ENCODE measurements at places on chromosomes 11 and 22.
A peak's percentile ranks its signal among the peaks of the same experiment; 100 is the strongest.

DNA sequence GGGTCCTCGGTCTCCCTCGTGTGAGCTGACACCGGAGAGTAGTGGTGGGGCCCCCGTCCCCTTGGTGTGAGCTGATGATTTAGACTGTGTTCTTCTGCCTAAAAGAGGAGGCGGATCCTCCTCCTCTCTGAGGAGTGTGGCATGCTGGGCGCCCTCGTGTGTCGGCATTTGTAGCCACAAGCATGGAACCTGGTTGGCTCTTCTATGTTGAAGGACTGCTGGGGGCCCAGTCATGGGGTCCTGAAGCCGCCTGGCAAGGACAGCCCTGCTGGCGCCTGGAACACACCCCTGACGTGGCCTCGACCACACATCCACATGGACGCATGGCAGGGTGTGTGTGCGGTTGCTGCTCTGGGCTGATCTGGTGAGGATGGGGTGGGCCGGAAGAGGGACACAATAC is 50.2 kb downstream of the AP2A2 start:
- DNase-seq: no peak

DNA sequence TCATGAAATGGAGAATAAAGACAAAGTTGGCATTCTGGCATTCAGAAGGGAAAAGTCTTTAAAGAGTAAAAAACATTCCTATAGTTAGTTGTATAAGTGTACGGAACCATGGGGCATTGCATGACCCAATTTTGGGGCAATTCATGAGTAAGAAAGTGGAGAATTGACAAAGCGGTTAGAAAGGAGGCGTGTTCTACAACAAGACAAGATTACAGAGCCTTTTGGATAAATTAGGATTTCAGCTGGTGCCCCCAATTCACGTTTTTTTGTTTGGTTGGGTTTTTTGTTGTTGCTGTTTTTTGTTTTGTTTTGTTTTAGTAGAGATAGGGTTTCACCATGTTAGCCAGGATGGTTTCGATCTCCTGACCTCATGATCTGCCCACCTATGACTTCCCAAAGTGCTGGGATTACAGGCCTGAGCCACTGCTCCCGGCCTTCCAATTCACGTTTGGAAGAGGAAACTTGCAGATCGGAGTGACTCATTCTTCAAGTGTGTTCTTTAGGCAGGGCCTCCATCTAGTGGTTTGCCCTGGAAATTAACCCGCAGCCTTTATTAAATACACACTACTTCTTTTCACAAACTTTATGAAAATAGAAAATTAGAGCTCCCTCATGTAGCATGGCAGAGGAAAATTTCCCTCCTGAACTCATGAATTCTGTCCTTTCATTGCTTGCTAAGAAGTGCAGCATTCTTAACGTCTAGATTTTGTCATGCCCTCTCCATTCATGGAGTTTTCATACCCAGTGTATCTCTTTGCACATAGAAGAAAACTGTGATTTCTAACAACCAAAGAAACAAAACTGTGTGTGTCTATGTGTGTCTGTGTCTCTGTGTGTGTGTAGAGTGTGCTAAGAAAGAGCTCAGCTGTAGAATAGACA is 118.1 kb downstream of the BBOX1 start:
- peak; percentile 8 for DNase-seq

DNA sequence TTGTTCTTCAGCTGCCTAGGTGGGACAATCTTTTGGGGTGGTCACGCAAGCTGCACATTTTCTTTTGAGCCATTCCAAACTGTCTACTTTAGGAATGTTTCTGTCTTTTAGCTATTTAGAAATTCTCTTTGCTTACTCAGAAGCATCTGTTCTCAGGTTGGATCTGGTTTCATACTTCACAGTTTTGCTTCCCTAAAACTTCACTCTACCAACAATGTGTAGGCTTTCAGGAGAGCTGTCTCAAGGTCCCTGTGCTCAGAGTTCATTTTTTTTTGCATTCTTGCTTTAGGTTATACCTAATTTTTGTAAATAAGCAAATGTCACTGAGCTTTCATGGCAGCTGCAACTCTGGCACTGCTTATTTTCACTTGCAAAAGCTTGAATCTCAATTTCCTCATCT is 36.7 kb downstream of the CCDC90B start:
- no peak for DNase-seq

- peak; percentile 29 for DNase-seq
Observed at GRCh38 chr11:74570266-74571061, 21.9 kb upstream of the POLD3 start.

GRCh38 chr22:19275104-19275503 is 16.4 kb downstream of the CLTCL1 start:
- DNase-seq: no peak

DNA sequence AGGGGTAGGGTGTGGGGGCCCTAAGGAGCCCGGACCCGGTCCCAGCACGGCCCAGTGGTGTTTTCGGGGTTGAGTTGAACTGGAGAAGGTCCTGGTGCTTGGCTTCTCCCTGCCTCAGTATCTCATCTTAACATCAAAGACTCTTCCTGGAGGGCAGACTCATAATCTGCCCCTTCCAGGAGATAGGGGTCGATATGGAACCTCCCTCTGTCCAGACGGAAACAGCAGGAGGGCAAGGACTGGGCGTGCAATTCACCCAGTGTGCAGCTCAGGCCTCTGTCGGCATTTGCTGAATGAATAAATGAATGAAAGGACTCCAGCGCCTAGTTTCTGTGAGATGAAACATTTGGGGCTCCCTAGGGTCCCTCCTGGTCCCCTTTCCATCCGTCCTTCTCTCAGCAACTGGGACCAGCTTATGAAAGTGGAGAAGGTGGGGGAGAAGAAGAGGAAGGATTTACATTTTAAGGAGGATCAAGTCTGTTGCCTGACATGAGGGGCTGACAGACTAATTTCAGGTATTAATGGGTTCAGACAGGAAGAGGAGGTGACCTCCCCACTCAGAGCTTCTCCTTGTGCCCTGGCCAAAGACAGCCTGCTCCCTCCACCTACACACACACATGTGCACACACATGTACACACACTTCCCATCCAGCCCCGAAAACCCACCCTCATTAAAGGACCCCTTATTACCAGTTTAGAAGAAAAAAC is 1.1 kb upstream of the SHISA8 start:
- no peak for DNase-seq

DNA sequence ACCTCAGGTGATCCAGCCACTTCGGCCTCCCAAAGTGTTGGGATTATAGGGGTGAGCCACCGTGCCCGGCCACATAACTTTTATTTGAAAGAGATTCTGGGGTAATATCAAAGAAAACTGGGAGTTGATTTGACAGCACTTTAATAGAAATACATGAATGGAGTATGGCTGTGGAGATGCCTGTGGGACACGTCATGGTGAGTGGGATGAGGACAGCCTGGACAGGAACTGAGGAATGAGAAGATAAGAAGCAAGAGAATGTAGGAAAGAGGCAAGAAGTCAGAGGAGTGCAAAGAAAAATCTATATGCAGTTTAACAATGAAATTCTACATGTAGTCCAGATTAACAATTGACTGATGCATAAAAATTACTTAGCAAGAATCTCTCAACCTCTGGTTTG is 31.0 kb downstream of the SLC22A6 start:
- no peak for DNase-seq

- DNase-seq: no peak
Observed at GRCh38 chr11:122204206-122204605, 88.2 kb upstream of the BLID start.

GRCh38 chr11:118530180-118530682 is 761 bp upstream of the TMEM25 start:
- no peak for DNase-seq

- no peak for DNase-seq
Observed at GRCh38 chr22:23094695-23095681, 24.7 kb downstream of the GNAZ start.

- no peak for DNase-seq
Observed at GRCh38 chr22:28021116-28021997, 102.3 kb upstream of the PITPNB start.

GRCh38 chr11:131038597-131038996 is 122.3 kb upstream of the SNX19 start:
- DNase-seq: no peak
